ENCODE measurements at places on chromosomes 12 and 14.
A peak's percentile ranks its signal among the peaks of the same experiment; 100 is the strongest.

DNA sequence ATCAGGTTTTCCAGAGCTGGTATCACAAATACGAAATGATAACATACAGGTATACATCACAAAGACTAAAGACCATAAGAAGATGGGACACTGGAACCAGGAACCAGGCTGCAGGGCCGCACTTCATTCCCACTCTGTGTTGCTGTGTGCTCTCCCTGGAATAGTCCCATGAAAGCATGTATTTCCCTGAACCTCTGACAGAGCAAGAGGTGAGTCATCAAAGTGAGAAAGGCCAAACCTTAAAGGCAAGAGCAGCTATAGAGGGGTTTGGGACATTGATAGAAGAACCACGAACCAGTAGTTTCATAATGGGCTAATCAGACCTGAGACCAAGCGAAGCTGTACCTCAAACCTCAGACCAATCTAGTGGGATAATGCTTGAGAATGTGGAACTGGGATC lies 283.0 kb upstream of the PRKD1 start:
- H3K27ac ChIP-seq, result no peak overlapping the region
- no peak for DNase-seq
- H3K4me3 ChIP-seq, result no peak overlapping the region
- H3K4me1 ChIP-seq, result no peaks in the 10 kb centered on the region
- H3K27me3 ChIP-seq, result peaks cover 13% of the 10 kb centered on the region
- H3K36me3 ChIP-seq, result no peaks in the 10 kb centered on the region

GRCh38 chr12:114355389-114356088 lies 50.4 kb downstream of the TBX5 start:
- DNase-seq, result peak; percentile 46
- no peaks in the 10 kb centered on the region for H3K27me3 ChIP-seq
- peaks cover 21% of the 10 kb centered on the region for H3K36me3 ChIP-seq
- peaks cover 22% of the 10 kb centered on the region for H3K4me1 ChIP-seq

GRCh38 chr12:111467092-111467856 lies 61.6 kb downstream of the SH2B3 start:
- peaks cover 7% of the 10 kb centered on the region for H3K4me1 ChIP-seq
- no peak overlapping the region for H3K27ac ChIP-seq
- no peaks in the 10 kb centered on the region for H3K27me3 ChIP-seq
- no peak overlapping the region for H3K4me3 ChIP-seq
- DNase-seq, result no peak
- H3K36me3 ChIP-seq, result peaks cover 55% of the 10 kb centered on the region

GRCh38 chr14:102675396-102675795 lies 82.9 kb downstream of the RCOR1 start:
- no peak for DNase-seq
- no peak overlapping the region for H3K27ac ChIP-seq
- no peaks in the 10 kb centered on the region for H3K36me3 ChIP-seq
- no peaks in the 10 kb centered on the region for H3K4me1 ChIP-seq
- no peaks in the 10 kb centered on the region for H3K27me3 ChIP-seq

GRCh38 chr14:59969319-59969718 lies 49.4 kb downstream of the LRRC9 start:
- H3K4me3 ChIP-seq, result no peak overlapping the region
- no peak for DNase-seq
- H3K36me3 ChIP-seq, result no peaks in the 10 kb centered on the region
- peaks cover 2% of the 10 kb centered on the region for H3K4me1 ChIP-seq

DNA sequence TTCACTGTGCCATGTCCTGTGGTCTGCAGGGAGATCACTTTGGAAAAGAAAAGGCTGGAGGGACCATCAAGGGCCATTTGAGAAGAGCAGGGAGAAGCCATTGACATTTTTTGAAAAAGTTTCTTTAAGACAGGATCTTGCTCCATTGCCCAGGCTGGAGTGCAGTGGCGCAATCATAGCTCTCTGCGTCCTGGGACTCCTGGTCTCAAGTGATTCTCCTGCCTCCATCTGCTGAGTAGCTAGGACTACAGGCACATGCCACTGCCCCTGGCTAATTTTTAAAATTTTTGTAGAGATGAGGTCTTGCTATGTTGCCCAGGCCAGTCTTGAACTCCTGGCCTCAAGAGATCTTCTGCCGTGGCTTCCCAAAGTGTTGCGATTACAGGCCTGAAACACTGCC lies 32.3 kb downstream of the PTHLH start:
- no peaks in the 10 kb centered on the region for H3K4me1 ChIP-seq
- H3K4me3 ChIP-seq, result no peak overlapping the region
- no peak for DNase-seq
- no peak overlapping the region for H3K27ac ChIP-seq

DNA sequence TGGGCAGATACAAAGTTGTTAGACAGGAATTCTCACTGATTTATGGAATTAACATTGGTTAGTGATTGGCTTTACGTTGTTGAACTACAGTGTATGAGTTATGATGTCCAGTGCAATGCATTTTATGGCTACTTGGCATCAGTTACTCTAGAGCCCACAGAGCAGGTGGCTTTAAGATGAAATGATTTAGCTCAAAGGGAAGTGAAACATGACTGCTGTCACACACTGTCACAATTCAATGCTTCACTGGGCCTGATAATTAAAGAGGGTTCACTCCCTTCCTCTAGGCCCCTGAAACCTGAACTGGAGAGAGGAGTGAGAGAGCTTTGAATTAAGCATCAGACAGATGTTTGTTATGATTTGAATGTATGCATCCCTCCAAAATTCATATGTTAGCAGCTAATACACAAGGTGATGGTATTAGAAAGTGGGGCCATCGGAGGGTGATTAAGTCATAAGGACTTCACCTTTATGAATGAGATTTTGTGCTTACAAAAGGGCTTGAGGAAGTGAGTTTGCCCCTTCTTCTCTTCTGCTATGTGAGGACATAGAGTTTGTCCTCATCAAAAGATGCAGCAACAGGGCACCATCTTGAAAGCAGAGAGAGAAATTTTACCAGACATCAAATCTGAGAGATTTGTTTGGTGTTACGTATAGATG lies 175.8 kb upstream of the GRIN2B start:
- no peak overlapping the region for H3K27ac ChIP-seq
- no peak overlapping the region for H3K4me3 ChIP-seq
- H3K36me3 ChIP-seq, result no peaks in the 10 kb centered on the region
- H3K27me3 ChIP-seq, result peaks cover 8% of the 10 kb centered on the region

DNA sequence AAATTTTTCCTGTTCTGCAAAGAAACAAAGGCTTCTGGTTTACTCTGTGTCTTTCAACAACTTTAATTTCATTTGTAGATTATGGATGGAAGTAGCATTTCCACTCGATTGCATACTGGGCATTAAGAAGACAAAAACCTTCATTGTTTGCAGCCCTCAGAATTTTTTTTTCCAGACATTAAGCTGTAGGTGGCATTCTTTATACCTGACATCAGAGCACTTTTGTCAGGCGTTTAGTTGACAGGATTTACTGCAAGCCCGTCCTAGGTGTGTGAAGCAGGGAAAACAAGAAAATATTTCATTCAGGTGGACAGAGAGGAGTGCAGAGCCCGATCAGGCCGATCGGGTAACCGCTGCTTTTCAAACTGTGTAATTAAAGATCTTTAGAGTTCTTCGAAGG lies 107.5 kb downstream of the TMEM260 start:
- DNase-seq, result no peak
- no peaks in the 10 kb centered on the region for H3K36me3 ChIP-seq
- H3K4me1 ChIP-seq, result no peaks in the 10 kb centered on the region
- H3K4me3 ChIP-seq, result no peak overlapping the region
- H3K27me3 ChIP-seq, result peaks cover 5% of the 10 kb centered on the region

- H3K4me3 ChIP-seq, result no peak overlapping the region
- peaks cover 29% of the 10 kb centered on the region for H3K36me3 ChIP-seq
- no peaks in the 10 kb centered on the region for H3K27me3 ChIP-seq
- H3K27ac ChIP-seq, result no peak overlapping the region
- no peak for DNase-seq
These were observed 30.0 kb downstream of the SLC39A9 start for GRCh38 chr14:69428289-69428998.

GRCh38 chr14:95478309-95478708 lies 38.1 kb downstream of the SYNE3 start:
- peaks cover 15% of the 10 kb centered on the region for H3K36me3 ChIP-seq
- H3K4me3 ChIP-seq, result no peak overlapping the region
- H3K27me3 ChIP-seq, result no peaks in the 10 kb centered on the region
- H3K4me1 ChIP-seq, result peaks cover 64% of the 10 kb centered on the region
- H3K27ac ChIP-seq, result peak overlapping the region; percentile 83

DNA sequence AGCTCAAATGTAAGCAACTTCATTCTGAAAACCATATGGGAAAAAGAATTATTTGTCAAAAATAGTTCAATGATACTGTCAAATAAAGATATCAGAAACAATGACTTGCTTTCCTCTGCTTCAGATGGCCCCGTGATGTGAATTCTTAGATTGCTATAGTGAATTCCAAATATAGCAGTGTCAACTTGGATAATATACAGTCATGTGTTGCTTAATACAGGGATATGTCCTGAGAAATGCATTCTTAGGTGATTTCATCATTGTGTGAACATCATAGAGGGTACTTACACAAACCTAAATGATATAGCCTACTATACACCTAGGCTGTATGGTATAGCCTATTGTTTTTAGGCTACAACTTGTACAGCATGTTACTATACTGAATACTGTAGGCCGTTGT lies 108.7 kb upstream of the MIS18BP1 start:
- H3K36me3 ChIP-seq, result no peaks in the 10 kb centered on the region
- no peak overlapping the region for H3K27ac ChIP-seq
- no peaks in the 10 kb centered on the region for H3K27me3 ChIP-seq
- no peak for DNase-seq

DNA sequence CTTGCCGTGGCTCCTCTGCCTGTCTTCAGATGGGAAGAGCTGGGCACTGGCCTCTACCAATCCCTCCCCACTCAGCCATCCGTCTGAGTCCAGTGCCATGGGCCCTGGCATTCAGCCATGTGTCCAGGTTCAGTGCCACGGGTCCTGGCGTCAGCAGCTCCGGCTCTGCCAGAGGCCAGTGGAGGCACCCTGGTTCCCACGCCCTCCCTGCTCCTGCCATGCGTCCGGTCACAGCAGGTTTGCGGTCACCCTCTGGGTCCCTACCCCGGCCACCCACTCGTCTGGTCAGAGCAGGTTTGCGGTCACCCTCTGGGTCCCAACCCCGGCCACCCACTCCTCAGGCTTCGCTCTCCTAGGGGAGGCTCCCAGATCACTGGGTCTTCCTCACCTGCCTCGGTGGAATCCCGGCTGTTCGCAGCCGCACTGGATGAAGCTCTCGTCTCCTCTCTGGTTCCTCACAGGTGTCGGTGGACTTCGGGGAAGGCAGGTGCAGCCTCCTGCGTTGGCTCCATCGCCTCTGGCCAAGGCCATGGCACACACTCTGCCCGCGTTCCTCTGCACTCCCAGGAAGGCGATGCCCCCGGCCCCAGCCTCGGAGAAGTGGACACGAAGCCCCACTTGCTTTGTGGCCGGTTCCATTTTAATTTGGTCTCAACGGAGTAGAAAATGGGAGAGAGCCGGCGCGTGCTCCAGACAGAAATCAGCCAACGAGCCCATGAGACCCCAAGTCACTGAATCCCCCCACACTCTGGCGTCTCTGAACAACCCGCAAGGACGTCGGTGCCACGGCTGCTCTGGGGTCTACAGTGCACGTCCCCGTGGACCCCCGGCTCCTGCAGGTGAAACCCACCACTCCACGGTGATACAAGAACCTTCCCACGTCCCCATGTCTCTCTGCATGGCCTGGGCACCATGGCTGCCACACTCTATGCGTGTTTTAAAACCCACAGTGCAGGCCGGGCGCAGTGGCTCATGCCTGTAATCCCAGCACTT lies 47.8 kb upstream of the FBRSL1 start:
- H3K36me3 ChIP-seq, result no peaks in the 10 kb centered on the region
- DNase-seq, result no peak
- H3K4me3 ChIP-seq, result no peak overlapping the region
- H3K27me3 ChIP-seq, result peaks cover 78% of the 10 kb centered on the region
- H3K4me1 ChIP-seq, result no peaks in the 10 kb centered on the region
- no peak overlapping the region for H3K27ac ChIP-seq

DNA sequence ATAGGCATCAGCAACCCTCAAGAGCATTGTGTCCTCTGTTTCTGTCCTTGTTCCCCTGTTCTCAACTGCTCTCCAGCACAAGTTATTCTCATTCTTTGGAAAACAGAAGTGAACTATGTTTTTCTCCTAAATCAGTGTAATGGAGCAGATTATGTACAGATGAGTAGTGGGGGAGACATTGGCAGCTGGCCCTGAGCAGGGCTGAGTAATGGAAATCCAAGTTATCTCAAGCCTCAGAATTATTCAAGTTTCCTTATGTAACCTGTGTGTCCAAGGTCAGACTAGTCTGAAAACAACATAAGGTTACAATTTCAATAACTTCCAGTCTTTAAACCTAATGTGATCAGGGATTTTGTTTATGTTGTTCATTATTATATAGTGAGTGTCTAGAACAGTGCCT lies 116.1 kb upstream of the FUT8 start:
- H3K36me3 ChIP-seq, result no peaks in the 10 kb centered on the region
- H3K4me3 ChIP-seq, result no peak overlapping the region
- no peaks in the 10 kb centered on the region for H3K4me1 ChIP-seq
- H3K27me3 ChIP-seq, result peaks cover 6% of the 10 kb centered on the region
- DNase-seq, result no peak

GRCh38 chr12:27422697-27423096 lies 23.8 kb upstream of the SMCO2 start:
- no peak for DNase-seq
- H3K27me3 ChIP-seq, result no peaks in the 10 kb centered on the region

- no peaks in the 10 kb centered on the region for H3K27me3 ChIP-seq
- no peak overlapping the region for H3K27ac ChIP-seq
- H3K4me1 ChIP-seq, result peaks cover 64% of the 10 kb centered on the region
- H3K36me3 ChIP-seq, result no peaks in the 10 kb centered on the region
- no peak for DNase-seq
These were observed 9.1 kb downstream of the BTBD7 start for GRCh38 chr14:93323600-93324174.

Measured in left ventricle myocardium inferior (tissue), 1 donor.